ENCODE measurements at places on chromosomes 5 and 9.

DNA sequence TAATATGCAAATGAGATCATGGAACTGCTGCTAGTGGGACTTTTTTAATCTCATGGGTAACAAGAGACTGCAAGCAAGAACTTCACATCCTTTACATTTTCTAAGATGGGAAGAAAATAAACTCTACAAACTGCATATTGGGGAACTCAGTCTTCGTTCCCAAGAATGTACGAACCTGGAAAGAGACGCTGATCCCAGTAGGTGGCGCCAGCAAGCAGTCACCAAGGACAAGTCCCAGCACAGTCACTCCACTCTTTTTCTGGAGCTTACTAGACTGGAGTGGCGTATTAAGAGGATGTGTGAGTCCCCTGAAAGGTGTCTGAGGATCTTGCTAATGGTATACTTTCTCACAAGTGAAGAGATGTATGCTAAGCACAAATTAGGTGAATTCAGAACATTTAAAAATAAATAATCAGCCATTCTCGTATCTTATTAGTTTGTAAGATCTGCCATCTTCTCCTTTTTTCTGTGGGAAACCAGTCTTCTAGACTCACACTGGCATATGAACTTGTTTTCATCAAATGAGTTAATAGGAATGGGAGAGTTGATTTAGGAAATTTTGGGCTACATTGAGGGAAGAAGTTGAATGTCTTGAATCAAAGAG lies 16.0 kb upstream of the PUM3 start:
- DNase-seq = peak; percentile 40

- DNase-seq = peak; percentile 27
These were observed 232.6 kb downstream of the EPB41L4A start for GRCh38 chr5:112186401-112186990.

DNA sequence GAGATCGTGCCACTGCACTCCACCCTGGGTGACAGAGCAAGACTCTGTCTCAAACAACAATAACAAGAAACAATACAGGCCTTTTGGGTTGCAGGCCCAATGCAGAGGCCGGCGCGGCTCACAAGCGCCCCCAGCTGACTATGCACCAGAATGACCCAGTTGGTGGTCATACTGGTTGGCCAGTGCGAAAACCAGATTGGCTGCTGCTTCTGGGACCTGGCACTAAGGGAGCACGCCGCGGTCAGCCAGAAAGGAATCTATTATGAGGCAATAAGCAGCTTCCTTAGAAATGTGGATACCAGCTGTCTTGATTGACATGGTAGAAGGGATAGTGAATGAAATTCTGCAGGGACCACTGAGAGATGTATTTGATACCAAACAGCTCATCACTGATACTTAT lies 35.0 kb downstream of the RANBP17 start:
- no peak for DNase-seq

GRCh38 chr5:76086095-76086494 lies 2.9 kb downstream of the SV2C start:
- no peak for DNase-seq

DNA sequence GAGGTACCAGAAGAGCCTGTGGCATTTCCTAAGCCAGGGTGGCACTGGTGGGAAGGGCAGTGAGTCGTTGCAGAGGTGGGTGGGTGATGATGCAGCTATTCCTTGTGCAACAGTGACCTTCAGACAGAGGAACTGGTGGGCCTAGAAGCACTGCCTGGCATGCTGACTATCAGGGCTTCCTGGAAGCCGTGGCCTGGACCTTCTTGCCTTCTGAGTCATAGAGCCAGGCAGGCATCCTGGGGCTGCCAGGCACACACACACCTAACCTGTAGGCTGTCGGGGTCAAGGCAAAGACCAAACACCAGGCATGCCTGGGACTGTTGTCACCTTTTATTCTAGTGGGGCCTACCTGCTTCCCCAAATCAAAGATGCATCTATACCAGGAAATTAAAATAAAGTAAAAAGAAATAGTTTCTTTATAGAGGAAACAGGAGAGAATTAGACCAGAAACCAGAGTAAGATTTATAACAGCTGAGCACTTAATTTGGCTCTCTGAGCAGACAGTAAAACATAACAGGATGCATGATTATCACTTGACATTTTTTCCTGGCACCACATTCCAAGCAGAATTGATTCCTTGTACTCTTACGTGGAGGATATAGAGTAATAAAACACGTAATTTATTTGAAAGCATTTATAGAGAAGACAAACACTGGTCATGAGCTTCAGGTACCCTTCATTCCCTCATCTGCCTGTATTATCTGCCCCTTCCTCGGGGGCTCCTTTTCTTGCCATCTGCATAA lies 25.1 kb downstream of the NANS start:
- no peak for DNase-seq

DNA sequence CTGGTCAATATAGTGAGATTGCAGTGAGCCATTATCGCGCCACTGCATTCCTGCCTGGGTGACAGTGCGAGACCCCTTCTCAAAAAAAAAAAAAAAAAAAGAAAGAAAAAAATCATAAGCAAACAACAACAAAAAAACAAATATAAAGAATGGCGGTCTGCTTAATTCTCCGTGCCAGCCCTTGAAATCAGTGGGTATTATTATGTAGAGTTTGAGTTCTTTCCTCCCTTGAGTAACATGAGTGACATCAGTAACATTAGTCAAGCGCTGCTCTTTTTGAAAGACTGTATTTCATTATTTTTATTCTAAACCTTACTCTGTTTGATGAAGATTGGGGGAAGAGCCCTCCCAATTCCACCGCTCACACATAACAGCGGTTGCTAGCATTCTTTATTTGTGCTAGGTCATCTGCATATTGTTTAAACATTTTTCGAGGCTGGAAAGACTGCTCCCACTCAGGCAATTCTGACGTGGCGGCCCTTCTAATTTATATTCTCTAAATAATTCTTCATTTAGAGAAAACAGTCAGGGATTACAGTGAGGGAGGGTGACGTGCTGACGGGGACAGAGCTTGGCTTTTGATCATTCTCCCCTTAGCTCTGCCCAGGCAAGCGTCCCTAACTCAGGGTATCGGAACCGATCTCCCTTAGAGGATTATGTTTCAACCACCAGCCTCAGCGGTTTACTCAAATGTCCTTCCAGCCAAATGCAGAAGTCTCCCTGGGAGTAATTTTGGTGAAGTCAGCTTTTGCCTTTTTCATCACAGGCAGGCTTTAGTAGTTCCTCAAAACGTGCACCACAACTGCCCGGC lies 860 bp upstream of the MARCHF6 start:
- DNase-seq = no peak

DNA sequence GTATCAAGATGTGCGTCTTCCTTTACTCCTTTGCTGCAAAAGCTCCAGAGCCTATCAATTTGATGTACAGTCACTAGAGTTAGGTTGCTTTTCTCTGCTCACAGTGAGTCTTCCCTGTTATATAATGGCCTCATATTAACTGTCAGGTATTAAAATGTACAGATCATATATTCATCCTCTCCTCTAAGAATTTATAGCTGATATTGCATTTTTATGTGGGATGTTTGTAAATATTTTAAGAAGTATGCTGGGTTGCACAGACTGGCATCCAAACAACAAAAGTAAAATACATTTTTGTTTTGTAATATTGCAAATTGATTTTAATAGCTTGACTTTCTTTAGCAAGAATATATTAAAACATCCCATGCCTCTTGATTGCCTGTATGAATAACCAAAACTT lies 139.5 kb downstream of the STARD4 start:
- DNase-seq = no peak

- DNase-seq = no peak
These were observed 82.8 kb downstream of the LMX1B start for GRCh38 chr9:126696401-126697145.

DNA sequence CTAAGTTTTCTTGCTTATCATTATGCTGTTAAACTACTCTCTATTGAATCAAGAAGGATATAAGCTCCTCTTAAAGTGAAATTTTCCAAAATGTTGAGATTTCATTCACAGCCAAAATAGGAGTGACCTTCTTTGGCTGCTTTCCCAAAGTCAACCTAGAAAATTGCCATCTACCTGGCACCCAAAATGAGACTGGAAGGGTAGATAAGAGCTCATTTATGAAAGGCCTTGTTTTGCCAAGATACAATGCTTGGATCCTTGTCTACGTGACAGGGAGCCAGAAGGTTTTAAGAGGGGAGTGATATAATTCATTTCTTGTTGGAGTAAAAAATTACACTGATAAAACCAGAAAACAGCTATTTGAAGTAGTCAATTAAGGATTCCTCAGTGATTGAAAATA lies 287.1 kb downstream of the IZUMO3 start:
- no peak for DNase-seq

GRCh38 chr5:179805529-179806249 lies 977 bp downstream of the MGAT4B start:
- DNase-seq = no peak

DNA sequence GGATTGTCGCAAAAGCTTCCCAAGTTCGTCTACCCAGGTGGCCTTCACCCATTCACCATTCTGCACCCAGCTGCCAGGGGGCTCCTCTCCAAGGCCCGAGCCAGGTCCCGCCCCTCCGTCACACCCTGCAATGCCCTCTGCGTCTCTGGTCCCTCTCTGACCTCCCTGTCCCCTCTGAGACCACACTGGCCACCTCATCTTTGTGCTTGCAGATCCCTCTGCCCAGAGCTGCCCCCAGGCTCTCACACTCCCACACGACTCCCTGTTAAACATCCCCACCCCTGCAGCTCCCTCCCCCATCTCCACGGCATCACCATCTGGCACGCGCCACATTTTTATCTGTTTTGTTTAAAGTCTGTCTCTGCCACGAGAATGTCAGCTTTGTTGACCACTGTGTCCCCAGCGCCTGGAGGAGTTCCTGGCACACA lies 243.6 kb downstream of the PBX3 start:
- DNase-seq = no peak

- DNase-seq = no peak
These were observed 144.6 kb downstream of the MELK start for GRCh38 chr9:36717276-36717675.

GRCh38 chr5:159976921-159977320 lies 32.0 kb upstream of the TTC1 start:
- no peak for DNase-seq

- DNase-seq = no peak
These were observed 48.9 kb upstream of the SPIN1 start for GRCh38 chr9:88339317-88339716.

DNA sequence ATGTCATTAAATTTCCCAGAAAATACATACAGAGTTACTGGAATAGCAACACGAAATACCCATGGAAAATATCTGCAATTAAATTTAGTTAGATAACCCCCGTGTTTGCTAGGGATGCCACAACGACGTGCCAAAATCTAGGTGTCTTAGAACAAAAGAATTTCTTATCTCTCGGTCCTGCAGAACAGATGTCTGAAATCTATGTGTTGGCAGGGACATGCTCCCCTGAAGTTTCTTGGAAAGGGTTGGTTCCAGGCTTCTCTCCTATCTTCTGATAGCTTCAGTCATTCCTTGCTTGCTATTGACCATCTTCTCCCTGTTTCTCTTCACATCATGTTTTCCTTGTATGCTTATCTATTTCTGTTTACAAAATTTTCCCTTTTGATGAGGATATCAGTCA lies 1067.0 kb downstream of the CDH18 start:
- DNase-seq = no peak

GRCh38 chr5:122219436-122220166 lies 90.3 kb downstream of the ZNF474 start:
- no peak for DNase-seq

GRCh38 chr9:90107726-90108655 lies 503.2 kb downstream of the GADD45G start:
- no peak for DNase-seq

GRCh38 chr5:142322747-142323479 lies 1.9 kb downstream of the SPRY4 start:
- peak; percentile 56 for DNase-seq

- no peak for DNase-seq
These were observed 91.2 kb downstream of the RAB3C start for GRCh38 chr5:58674070-58674469.

- DNase-seq = no peak
These were observed 154.8 kb downstream of the PAX5 start for GRCh38 chr9:36878986-36879982.

DNA sequence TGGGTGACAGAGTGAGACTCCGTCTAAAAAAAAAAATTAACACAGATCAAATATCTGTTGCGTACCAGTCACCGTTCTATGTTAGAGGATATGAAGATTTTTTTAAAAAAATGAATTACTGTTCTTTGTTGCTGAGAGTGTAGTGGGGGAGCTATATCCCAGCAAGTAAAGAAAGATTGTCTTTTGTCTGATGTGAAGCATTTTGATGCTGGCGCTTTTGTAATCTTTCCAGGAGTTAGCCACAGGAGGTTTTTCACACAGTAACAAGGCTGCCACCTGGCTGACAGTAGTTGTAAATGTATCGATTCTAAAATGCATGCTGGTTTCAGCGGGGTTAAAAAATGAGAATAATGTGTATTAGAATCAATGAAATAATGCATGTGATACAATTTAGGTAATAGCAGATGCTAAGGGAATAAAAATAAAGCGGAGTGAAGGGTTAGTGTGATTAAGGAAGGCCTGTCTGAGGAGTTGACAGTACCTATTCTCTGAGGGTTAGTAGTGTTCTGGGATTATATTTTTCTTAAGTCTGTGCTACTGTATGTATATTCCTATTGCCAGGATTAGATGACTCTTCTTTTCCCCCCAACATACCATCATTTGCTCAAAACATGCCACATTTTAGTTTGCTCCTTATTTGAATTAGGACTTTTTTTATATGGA lies 3.4 kb downstream of the LMNB1 start:
- peak; percentile 47 for DNase-seq

DNA sequence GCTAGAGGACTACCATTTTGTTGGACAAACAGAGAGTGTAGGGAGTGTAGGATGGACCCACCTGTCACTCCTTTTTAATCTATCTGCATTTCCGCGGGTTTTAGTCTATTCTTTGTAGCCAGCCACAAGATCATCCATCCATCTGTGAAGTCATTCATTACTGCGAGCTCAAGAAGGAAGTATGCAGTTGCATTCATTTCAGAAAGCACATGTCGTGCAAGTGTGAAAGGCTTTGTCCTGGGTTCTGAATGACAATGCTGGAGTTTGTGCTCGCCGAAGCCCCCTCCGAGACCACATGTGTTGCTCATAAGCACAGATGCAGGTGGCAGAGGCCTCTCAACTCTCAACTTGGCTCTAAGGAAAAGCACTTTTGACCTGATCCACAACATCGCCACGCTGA lies 70.3 kb upstream of the BASP1 start:
- no peak for DNase-seq

GRCh38 chr9:135711391-135711790 lies 9.4 kb downstream of the KCNT1 start:
- DNase-seq = no peak

- no peak for DNase-seq
These were observed 448.9 kb downstream of the BNC2 start for GRCh38 chr9:16421532-16421931.

GRCh38 chr5:16392718-16393117 lies 72.9 kb downstream of the ZNF622 start:
- no peak for DNase-seq

Measured in tibial nerve (tissue), 4 donors.